ENCODE measurements at places on chromosomes 5 and 9. TPM values are rescaled to one million over a fixed set of nuclear protein-coding genes. Genes with fewer than 3 reads are reported as not detected.

GRCh38 chr9:136014147-136014923, 53.2 kb upstream of the UBAC1 start:
- no peak for DNase-seq

DNA sequence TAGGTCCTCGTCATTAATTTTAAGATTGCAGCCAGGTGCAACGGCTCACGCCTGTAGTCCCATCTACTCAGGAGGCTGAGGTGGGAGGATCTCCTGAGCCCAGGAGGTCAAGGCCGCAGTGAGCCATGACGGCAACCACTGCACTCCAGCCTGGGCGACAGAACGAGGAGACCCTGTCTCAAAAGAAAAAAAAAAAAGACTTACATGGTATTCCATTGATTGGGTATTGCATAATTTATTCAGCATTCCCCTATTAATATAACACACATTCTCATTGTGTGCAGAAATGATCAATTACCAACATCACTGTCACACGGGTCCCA, 62.9 kb downstream of the DUSP1 start:
- DNase-seq = no peak

DNA sequence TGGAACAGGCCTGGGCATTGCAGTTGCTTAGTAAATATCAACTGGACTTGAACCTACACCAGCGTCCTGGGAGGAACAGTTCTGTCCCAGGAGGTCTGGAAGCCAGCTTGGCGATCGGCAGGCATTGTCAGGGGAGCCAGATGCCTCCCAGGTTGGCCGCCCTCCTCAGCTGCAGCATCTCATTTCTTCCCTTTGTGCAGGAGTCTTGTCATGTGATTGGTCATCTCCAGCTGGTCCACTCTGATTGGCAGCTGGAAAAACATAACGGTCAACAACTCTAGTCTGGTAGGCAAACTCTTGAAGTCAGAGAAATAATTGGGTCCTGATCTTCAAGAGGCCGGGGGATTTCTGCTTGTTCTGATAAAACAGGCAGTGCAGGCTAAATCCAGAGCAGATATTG, 29.6 kb upstream of the NCS1 start:
- no peak for DNase-seq

DNA sequence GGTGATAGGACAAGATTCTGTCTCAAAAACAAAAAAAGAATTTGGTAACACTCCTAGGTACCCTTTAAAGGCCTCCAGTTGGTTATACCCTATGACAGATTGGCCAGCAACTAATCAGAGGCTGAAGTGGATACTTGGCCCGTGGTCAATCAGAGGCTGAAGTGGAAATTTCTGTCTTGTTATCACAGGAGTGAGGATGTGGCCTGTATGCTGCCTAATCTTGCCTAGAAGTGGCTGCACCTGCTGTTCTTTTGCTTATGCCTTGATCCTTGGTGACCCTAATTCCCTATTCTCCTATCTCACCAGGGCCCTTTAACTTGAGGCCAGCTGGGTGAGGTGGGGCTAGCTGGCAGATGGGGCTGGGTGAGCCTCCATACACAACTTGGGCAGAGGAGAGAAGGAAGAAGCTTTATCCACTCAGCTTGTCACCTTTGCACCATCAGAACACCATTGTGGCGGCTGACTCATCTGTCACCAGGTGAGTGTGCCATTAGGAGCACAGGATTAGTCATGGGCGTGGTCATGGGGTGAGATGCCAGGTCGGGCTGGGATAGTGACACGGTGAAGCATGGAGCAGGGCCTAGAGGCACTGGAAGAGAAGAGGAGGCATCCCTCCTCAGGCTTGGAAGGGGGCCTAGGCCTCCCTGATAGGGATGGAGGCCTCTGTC, 41.5 kb downstream of the SAR1B start:
- no peak for DNase-seq

- DNase-seq = no peak
These were observed 309.4 kb downstream of the NR3C1 start for GRCh38 chr5:143094087-143094521.

Gene C1QTNF2
- total RNA-seq = 4.3 TPM

Gene PCDHB9
- 1.9 TPM for total RNA-seq

Gene RIMOC1
- total RNA-seq = 16.7 TPM
